ENCODE measurements at places on chromosomes 12 and 14.
A peak's percentile ranks its signal among the peaks of the same experiment; 100 is the strongest.

- DNase-seq: no peak
Observed at GRCh38 chr14:68576496-68577244, 216.2 kb downstream of the ZFP36L1 start.

DNA sequence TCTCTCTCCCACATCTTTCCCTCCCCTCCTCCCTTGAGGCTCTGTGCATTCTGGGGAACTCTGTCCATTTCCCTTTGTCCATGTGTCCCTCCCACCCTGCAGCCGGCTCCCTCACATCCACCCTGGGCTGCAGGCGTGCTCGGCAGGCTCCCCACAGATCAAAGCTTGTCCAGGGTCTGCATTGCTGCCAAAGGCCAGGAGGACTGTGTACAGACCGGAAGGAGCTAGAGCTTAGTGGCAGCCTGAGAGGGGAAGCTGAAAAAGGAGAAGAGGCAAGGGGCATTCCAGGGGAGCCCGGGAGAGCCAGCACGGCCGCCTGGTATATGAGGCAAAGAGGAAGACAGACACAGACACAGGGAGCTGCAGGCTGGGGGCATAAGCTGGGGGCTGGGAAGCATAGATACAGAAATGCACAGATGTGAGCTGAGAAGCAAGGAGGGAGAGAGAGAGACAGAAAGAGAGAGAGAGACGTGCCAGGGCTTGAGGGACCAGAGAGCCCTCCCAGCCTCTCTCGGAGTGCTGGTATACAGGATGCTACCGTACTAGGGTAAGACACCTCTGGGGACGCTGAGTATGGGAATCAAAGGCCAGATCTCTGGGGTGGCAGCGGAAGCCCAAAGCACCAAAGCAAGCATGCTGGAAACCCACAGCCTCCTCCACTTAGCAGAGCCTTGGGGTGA, 3.3 kb downstream of the CD4 start:
- no peak for DNase-seq

DNA sequence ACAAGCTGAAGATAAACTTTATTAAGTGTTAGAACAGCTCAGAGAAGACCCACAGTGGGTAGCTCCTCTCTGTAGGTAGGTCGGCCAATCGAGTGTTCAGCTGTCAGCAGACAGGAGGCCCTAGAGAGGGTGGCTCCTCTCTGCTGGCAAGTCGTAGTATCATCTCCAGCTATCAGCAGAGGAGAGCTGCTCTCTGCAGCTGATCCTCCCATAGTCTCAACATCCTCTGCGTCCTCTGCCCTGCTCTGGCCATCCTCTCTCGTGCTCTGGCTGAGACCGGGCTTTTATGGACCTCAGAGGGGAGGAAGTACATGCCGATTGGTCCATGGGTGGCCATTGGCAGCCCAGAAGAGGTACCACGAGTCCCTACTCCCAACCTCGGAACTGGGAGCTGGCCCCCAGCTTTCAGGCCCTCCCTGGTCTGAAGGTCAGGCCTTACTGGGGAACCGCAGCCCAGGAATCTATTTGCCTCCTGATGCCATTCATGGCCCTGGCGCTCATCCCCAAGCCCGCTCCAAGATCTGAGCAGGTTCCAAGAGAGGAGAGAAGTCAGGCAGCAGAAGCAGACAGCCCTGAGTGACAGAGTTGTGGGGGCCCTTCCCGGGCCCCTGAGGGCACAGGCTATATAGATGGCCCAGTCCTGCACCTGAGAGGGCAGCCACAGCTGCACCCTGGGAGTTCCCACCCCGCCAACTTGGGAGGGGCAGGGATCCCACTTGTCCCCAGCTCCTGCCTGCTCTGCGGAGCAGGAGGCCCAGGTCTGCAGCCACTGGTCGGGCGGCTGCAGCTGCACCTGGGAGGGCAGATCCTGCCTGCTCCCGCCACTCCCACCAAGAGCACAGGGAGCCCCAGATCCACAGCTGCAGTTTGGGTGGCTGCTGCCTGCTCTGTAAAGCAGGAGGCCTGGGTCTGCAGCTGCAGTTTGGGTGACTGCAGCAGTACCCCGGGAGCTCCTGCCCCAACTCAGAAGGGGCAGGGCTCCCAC, 3.5 kb upstream of the PWP1 start:
- DNase-seq: no peak

GRCh38 chr12:13164921-13165616, 31.5 kb upstream of the EMP1 start:
- no peak for DNase-seq

GRCh38 chr14:65803885-65804284, 391.4 kb downstream of the FUT8 start:
- DNase-seq: no peak

DNA sequence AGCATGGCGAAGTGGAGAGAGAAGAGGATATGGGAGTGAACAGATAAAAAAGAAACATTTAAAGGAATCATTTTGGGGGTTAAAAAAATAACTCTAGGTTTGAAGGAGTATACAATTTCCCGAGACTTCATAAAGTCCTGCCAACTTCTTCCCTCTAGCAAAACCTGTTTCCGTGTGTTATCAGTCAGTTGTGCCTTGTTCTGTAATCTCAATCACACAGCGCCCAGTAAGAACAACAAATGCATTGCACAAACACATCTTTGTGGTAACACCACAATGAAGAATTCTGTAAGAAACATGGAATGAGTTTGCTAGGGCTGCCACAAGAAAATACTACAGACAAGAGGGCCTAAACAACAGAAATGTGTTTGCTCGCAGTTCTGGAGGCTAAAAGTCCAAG, 144.7 kb upstream of the FUT8 start:
- DNase-seq: no peak

DNA sequence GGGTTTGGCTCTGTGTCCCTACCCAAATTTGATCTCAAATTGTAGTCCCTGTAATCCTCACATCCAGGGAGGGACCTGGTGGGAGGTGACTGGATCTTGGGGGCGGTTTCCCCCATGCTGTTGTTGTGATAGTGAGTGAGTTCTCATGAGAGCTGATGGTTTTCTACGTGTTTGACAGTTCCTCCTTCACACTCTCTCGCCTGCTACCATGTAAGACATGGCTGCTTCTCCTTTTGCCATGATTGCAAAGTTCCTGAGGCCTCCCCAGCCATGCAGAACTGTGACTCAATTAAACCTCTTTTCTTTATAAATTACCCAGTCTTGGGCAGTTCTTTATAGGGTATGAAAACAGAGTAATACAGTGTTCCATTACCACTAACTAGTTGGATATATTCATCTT, 10.3 kb upstream of the LRRC23 start:
- no peak for DNase-seq

GRCh38 chr12:65557438-65558181, 266.7 kb upstream of the HMGA2 start:
- DNase-seq: no peak

GRCh38 chr12:53980104-53980801, 4.7 kb upstream of the HOXC10 start:
- no peak for DNase-seq

DNA sequence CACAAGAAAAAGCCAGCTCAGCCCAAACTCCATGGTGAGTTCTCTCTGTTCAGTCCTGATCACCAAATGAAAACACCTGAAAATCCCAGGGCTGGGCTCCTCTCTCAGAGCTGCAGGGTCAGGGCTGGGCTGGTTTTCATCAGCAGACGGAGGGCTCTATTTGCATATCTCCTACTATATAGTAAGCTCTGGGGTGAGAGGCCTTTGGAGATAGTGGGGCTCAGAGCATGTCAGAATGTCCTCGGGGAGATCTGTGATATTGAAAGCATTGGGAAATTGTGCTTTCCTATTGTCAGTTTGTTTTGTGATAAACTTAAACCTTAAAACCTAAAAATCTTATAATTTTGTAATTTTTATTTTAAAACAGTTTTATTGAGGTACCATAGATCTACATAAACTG, 742.6 kb downstream of the TMEM121 start:
- no peak for DNase-seq

GRCh38 chr12:2813214-2814185, 1.0 kb downstream of the ITFG2 start:
- DNase-seq: peak; percentile 53

GRCh38 chr12:89023936-89024335, 328.4 kb downstream of the DUSP6 start:
- no peak for DNase-seq

DNA sequence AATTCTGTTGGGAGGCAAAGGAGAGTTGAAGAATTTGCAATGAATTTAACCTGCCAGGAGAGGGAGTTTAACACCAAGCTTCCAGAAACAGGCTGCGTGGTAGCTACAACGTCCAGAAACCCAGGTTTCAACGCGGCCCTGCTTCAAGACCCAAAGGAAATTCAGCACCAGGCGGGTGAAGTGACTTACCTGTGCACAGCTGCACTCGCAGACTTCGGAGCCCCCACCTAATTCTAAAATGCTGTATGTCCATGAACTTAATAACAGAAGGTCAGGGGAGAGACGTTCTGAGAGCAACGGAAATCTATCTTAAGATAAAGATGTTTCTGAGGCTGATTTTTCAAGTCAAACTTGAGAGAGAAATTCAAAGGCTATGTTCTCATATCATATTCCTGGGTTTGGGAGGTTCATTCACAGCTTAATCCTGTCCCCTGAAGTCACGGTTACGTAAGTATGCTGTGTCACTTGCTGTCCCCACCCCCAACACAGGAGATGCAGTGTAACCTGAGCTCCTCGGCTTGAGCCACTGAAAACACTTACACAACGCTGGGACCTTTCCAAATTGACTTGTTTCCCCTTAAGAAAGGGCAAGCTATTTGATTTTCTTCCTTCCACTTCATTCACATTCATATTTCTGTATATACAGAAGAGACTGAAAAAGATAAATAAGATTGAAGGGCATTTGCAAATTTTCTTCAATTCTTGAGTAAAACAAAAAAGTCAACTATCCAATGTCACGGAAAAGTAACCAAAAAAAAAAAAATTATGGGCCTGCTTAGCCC, 22.7 kb downstream of the CLIP1 start:
- DNase-seq: peak; percentile 88

DNA sequence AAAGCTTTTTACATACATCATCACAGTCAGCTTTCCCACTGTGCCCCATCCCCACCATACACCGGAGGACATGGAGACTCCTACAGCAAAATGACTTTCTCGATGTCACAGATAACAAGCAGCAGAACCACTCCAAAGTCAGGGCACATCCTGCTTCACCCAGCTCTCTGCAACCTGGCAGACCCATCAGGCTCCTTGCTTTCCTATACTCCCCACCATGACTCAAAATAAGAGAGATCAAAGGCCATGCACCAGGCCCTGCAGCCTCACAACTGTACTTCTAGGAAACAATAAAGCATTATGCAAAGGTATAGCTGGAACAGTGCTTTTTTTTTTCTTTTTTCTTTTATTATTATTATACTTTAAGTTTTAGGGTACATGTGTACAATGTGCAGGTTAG, 187.4 kb downstream of the DPF3 start:
- no peak for DNase-seq

Measured in fibroblast of the conjunctiva (primary cell).